Stimulated activated CD8-positive, alpha-beta memory T cell treated with anti-CD3 and anti-CD28 coated beads, Interleukin-4, amount 100 ng/mL, for 24 hours (primary cell): ENCODE measurements at places on chromosomes 2 and 18.
A peak's percentile ranks its signal among the peaks of the same experiment; 100 is the strongest.

GRCh38 chr2:168396131-168396530, 59.9 kb upstream of the CERS6 start:
- no peak for DNase-seq

DNA sequence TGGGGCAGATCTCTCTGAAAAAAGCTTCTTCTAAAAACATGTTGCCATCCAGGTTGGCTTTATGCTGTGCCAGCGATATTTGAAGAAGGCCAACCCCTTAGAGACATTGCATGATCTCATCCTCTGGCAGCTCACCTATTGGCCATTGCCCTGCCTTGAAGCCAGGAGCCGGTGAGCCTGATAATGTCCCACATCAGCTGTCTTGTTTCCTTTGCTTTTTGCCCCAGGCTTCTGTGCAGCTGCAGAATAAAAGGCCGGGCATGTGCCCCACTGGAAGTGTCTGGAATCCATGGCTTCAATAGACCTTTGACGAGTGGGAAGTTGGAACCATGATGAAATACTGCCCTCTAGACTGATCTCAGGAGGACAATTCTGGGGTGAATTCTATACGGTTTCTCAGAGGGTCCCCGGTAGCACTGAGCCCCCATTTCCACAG, 523.5 kb upstream of the ZEB2 start:
- DNase-seq = no peak

DNA sequence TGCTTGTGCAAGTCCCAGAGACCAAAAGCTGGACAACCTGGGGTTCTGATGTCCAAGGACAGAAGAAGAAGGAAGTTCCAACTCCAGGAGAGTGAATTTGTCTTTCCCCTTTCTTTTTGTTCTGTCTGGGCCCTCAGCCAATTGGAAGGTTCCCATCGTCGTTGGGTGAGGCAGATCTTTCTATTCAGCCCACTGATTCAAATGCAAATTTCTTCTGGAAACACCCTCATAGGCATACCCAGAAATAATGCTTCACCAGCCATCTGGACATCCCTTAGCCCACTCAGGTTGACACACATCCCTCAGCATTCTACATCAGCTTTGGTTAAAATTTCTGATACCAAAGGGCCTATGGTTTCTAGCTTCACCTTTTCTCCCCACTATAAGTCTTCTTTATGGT, 156.5 kb downstream of the SP3 start:
- no peak for DNase-seq

- no peak for DNase-seq
These were observed 36.0 kb downstream of the PPP4R3B start for GRCh38 chr2:55581435-55581834.

GRCh38 chr2:114024326-114024725, 134.4 kb downstream of the ACTR3 start:
- no peak for DNase-seq

DNA sequence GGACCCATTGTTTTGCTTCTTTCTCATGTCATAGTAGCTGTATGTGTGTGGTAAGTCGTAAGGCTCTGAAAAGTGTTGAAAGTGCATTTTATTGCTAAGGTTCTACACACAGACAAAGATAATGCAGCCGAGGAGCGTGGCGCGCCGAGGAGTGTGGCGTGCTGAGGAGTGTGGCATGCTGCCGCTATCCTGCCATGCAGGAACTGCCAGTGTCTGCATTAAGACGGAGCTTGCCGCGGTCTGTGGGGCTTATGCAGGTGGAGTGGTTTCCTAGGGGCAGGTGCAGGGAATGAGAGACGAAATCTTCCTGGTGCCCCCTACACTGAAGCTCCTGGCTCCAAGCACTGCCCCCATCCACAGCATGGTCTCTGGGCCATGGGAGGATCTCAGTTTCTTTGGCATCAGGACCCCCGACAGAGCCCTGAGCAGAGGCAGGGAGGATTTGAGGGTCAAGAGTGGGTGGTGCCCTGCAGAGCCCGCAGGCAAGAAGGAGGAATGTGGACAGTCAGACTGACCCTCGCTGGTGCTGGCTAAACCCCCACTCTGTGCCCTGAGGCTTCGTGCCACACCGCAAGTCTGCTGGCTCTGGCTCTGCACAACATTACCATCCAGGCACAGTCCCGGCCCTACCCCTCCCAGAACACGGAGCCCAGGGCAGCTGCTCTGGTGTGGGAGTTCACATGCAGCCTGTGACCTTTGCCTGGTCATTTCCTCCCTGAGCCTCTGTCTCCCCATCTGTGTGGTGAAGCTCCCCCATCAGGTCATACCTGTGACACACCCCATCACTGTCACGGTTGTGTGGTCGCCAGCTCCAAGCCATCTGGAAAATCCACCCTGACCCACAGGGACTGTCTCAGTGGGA, 3.2 kb downstream of the SNED1 start:
- DNase-seq = no peak

DNA sequence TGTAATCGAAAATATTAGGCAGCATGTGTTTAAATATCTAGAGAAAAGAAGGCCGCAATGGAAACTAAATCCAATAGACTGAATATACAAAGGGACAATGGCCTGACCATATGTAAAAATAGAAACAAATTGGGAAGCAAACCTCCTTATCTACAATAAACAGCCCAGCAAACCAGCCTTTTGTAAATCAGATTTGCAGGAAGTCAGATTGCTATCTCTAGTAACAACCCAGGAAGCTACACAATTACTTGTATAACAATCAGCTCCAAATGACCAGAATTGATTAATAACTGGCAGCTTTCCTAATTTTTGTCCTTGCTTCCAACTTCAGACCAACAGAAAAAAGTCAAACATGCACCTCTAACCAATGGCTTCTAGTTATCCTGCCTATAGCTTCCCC, 860.0 kb downstream of the CPS1 start:
- DNase-seq = no peak

- no peak for DNase-seq
These were observed 555.2 kb downstream of the DCDC2C start for GRCh38 chr2:4258563-4258962.

GRCh38 chr2:102606353-102606752, 13.0 kb upstream of the SLC9A2 start:
- no peak for DNase-seq

- DNase-seq = no peak
These were observed 53.8 kb downstream of the RNF144A start for GRCh38 chr2:6970976-6971480.

- DNase-seq = no peak
These were observed 48.6 kb downstream of the MYO7B start for GRCh38 chr2:127584047-127584446.

GRCh38 chr2:121613152-121613551, 36.1 kb downstream of the CLASP1 start:
- DNase-seq = no peak

DNA sequence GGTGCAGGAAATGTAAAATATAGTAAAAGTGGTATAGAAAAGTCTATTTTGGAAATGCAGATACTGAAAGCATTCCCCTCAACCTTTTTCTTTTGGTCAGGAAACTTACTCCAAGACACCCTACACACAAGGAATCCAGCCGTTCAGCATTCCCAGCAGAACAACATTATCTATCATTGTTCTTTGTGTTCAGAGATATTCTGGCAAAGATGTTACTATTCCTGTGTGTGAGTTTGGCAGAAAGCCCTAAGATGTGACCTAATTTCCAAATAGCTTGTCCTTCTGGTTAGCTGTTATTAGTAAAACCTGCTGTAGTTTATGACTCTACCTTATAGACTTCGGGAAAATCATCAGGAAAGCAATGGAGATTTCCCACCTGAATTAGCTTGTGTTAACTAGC, 78.1 kb upstream of the PELI1 start:
- no peak for DNase-seq

DNA sequence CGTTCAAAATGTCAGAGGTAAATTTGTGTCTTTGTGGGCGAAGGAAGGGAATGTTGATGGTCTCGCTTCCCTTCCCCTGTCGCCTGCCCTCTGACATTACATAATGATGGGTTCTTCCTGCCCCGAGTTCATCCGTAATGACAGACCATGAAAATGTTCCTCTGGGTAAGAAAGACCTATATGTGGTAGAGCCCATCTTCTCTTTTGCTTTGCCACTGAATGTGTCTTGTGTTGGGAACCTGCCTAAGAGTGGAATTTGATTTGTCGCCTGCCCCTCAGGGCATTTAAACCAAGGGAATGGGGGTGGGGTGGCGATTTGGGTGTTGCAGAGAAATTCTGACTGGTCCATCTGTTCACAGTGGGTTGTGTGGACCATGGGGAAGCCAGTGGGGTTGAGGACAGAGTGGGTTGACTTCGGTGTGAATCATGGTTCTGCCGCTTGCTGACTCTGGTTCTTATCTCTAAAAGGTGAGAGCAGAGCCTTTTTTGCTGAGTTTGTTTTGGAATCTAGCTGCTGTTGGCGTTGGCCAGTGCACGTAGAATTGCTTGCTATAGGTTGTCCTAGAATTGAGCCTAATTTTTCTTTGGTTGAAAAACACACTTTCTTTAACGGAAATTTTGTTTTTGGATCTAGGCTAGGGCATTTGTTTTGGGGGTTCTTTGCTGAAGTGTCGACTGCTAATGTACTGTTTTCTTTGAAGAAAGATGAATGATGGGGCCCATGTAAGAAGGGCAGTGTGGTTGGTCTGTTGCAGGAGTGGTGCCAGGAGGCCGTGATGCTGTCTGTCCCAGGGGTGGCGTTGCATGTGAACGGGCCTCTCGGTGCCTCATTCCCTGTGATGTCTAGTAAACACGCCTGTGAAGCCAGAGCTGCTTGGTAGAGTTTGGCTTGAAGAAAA, 1.3 kb downstream of the INPP4A start:
- no peak for DNase-seq

GRCh38 chr18:34993289-34993688, 47.9 kb upstream of the MAPRE2 start:
- DNase-seq = no peak

DNA sequence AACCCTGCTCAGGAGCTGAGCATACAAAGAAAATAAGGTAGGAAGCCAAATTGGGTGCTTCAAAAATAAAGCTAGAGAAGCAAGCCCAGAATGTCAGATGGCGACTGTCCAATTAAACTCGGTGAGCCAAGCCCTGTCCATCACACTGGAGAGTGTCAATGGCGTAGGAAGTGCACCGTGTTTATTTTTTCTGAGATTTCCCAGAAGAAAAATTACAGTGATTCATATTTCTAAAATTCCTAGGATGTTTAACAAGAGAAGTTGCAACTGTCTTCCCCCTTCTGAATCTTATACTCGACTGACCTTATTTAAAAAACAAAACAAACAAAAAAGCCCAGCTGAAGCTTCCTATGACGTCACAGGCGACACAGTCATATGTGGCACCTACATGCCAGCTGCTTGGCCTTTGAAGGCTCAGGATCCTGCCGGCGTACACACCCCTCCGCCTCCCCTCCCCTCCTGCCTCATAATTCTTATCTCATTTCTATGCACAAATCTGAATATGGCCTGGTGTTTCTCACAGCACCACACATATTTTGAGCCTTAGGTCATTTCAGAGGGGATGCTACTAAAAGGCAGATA, 60.8 kb downstream of the MBP start:
- no peak for DNase-seq

DNA sequence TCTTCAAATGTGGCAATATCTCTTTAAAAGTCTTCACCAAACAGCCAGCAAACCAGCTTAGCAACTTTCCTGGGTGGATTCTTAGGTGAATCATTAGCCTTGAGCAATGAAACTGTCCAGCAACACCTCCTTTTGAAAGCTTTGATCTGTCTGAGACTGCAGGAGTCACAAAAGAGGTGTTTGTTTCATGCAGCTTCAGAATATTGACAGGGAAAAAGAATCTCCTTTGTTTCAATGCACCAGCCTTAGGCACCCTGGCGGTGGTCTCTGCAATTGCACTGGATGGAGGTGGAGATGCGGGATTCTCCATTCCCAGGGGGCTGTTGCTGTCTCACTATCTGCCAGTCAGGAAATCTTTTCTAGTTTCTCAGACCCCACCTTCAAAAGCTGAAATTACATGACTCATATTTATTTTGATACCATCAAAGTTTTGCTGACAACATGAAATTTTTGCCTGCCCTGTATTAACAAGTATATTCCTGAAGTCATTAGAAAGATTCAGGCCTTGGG, 76.0 kb upstream of the DSG1 start:
- DNase-seq = no peak

- peak; percentile 18 for DNase-seq
These were observed 659 bp downstream of the ZNF142 start for GRCh38 chr2:218658671-218659257.

- no peak for DNase-seq
These were observed 60.8 kb downstream of the SETBP1 start for GRCh38 chr18:44741511-44741910.

- DNase-seq = no peak
These were observed 37.5 kb downstream of the KCNG3 start for GRCh38 chr2:42456126-42456839.

DNA sequence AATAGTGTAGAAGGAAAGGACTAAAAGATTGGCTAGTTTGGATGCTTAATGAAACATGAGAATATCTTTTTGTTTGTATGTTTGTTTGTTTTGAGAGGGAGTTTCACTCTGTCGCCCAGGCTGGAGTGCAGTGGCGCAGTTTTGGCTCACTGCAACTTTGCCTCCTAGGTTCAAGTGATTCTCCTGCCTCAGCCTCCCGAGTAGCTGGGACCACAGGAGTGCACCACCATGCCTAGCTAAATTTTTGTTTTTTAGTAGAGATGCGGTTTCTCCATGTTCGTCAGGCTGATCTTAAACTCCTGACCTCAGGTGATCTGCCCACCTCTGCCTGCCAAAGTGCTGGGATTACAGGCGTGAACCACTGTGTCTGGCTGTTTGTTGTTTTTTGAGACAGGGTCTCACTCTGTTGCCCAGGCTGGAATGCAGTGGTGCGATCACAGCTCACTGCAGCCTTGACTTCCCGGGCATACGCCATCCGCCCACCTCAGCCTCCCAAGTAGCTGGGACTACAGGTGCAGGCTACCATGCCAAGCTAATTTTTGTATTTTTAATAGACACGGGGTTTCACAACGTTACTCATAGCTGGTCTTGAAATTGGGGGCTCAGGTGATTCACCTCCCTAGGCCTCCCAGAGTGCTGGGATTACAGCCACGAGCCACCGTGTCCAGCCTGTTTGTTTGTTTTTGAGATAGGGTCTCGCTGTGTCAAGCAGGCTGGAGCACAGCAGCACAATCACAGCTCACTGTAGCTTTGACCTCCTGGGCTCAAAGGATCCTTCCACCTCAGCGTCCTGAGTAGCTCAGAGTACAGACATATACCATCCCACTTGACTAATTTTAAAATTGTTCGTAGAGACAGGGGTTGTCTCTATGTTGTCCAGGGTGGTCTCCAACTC, 209.2 kb downstream of the MYCN start:
- no peak for DNase-seq

DNA sequence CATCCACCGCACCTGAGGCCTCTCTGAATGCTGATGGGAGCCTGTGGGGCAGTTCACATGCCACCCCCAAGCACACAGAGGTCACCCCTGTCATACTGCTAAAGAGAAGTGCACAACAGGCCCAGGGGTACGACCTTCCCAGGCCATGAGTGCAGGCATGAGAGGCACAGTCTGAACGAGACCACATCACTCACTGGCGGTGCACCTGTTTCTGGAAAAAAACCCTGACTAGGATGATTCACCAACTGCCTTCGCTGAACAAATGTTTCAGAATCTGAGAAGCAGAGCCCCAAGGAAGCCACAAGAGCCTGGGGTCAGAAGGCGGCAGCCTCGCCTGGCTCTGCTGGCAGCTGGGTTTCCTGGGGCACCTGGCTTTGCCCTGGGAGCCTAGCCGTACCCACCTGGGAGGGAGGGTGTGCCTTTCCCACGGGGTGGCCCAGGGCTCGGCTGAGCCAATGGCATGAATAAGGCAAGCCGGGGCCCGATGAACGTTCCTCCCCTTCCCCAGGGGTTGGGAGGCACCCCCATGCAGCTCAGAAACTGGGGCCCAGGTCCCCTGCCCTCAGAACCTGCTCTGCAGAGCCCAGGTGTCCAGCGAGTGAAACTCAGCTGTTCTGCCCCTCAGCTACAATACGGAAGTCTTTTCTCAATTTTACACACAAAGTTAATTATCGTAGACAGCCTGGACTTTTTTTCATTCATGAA, 73.8 kb downstream of the HDAC4 start:
- DNase-seq = peak; percentile 45

GRCh38 chr2:101751875-101752619, 54.5 kb downstream of the MAP4K4 start:
- DNase-seq = no peak
